ENCODE measurements at places on chromosomes 13 and 19.

- no peak for DNase-seq
Observed at GRCh38 chr19:32131005-32131404, 214.4 kb upstream of the ZNF507 start.

DNA sequence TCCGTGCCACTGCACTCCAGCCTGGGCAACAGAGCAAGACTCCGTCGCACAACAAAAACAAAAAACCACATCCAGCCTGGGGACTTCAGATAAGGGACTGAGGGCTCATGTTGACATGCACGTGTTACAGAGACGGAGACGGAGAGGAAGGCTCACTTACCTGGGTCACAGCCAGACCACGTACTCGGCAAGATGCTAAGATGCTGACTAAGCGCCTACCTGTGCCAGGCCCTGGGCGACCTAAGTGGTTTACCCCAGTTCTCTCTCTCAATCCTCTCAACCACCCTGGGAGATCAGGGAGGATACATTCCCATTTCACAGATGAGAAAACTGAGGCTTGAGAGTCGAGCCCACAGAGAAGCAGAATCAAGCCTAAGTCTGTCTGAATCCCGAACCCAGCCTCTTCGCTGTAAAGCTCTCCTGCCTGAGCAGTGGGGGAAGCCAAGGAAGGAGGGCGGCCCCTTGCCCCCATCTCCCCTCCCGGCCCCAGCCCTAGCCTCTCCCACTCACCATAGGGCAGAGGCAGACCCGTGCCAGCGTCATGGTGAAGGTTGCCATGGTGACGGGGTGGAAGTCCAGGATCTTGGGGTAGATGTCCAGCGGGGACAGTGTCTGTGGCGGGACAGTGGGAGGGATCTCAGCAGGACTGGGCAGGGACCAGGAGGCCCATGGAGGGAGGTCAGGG, 13.5 kb downstream of the ERCC2 start:
- no peak for DNase-seq

GRCh38 chr13:50406831-50407230, 391.6 kb downstream of the KCNRG start:
- no peak for DNase-seq

GRCh38 chr13:50644081-50644871, 199.2 kb downstream of the DLEU7 start:
- DNase-seq, result no peak

DNA sequence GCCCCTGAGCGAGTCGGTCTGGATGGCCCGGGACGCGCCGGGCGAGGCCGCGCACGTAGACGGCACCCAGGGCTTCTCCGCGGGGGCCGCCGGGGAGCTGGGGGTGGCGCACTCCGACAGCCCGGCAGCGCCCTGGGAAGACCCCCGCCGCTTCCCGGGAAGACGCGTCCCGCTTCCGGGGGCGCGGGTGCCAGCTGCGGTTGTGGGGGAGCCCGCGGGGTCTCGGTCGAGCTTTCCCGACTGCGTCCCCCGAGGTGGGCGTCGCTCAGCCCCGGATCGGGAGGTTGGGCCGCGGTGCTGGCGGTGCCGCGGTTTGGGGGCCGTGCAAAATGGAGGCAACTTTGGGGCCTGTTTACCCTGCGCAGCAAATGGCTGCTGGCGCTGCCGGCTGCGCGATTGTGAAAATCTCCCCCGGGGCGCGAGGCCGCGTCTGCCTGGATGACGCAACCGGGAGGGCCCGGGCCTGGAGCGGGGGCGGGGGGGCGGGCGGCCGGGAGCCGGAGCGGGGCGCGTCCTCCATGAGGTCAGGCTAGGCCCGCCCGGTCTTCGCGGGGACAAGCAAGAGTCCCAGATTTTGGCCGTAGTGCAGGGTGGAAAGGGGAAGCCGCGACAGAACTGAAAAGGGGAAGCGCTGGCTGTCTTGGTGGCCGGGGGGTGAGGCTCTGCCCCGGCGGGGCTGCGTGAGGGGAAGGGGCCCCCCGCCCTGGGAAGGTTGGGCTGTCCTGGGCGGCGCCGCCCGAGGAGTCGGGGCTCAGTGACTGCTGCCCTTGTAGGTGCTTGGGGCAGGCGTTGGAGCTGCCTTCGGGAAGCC, 11.3 kb downstream of the PEAK3 start:
- peak; percentile 54 for DNase-seq

GRCh38 chr19:6071875-6072274, 38.4 kb downstream of the RFX2 start:
- DNase-seq, result no peak

GRCh38 chr19:51702103-51702824, 9.1 kb downstream of the SPACA6 start:
- DNase-seq, result peak; percentile 59

- no peak for DNase-seq
Observed at GRCh38 chr19:13001502-13002165, 6.4 kb downstream of the NFIX start.

DNA sequence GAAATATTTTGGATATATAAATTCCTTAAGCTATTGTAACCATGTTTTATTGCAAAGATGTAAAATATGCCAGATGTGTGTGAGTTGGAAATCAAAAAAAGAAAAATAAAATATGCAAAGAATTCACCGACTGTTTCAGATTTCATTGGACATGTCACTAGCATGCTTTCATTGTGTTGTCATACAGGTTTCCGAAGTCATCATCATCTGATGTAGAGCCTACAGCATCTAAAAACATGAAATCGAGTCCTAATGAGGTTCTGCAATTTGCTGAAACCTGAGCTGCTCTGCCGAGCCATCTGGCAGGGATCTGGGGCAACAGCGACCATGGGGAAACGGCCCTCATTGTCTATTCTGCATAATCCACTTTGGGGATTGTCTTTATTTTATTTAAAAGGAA, 196.1 kb upstream of the MAB21L1 start:
- DNase-seq, result no peak

All from amygdala (tissue), 56 donors.